ENCODE measurements at places on chromosomes 13 and 19. TPM values are rescaled to one million over a fixed set of nuclear protein-coding genes. Genes with fewer than 3 reads are reported as not detected.

The CTXN1 gene
- 15.4 TPM for total RNA-seq

The PSG7 gene
- not detected for total RNA-seq

The LPAR6 gene
- 15.4 TPM for total RNA-seq

The C19orf85 gene
- total RNA-seq = not detected

Measured in occipital lobe (tissue), 3 donors.